Effector memory CD4-positive, alpha-beta T cell (primary cell): ENCODE measurements at places on chromosomes 7 and 10.

- DNase-seq: no peak
Measured at GRCh38 chr10:6162589-6163356, 40.0 kb upstream of the PFKFB3 start.

- no peak for DNase-seq
Measured at GRCh38 chr10:28381466-28381865, 78.6 kb upstream of the MPP7 start.

GRCh38 chr7:132257253-132257652 is 319.0 kb downstream of the PLXNA4 start:
- no peak for DNase-seq

GRCh38 chr10:58715061-58715460 is 202.4 kb downstream of the BICC1 start:
- DNase-seq: no peak

DNA sequence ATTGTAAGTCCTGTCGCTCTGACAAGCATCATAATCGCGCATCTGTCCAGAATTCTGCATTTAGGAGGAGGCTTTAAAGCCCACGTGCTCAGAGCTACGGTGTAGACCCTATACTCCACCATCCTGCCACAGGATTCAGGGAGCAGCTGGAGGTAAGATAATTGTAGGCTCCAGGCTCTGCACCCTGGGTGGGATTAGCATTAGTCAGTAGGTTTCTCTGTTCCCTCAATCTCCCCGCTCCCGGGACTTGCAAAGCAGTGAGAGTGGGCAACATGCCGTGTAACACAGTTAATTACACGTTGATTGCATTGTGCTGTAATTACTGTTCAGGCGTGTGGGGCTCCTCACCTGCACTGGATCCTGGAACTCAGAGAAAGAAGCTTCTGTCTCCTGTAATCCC is 89.3 kb upstream of the CUX1 start:
- DNase-seq: no peak

DNA sequence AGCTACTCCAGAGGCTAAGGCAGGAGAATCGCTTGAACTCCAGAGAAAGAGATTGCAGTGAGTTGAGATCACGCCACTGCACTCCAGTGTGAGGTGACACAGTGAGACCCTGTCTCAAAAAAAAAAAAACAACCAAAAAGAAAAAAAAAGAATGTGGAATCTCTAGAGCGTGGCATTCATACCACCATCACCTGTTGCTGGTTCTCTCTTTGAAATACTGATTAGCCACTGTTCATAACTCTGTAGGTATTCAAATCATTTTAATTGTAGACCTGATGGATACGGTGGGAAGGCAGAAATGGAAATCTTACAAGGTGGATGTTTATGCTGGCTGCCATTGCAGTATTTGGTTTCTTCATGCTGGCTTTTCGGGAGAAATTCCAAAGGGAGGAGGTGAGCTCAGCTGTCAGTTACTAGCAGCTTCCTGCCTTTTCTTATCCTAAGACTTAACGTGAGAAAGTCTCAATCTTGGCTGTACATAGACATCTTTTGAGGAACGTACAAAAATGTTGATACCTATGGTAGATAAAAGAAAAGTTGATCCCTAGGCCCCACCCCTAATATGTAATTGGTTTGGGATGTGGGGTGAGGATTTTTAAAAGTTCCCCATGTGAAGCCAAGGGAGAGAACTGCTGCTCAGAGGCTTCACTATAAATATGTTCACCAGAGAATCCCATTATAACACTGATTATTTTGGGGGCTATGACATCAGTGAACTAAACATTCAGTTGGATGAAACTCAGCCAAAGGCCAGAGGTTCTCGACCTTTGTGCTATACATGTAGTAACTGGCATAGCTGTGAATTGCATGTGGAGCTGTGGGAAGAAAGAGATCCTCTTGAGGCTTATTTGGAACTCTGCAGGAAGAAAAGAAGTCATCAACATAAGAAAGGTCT is 26.9 kb upstream of the MKLN1 start:
- DNase-seq: no peak

- DNase-seq: no peak
Measured at GRCh38 chr7:107960272-107960671, 42.7 kb downstream of the LAMB1 start.

- no peak for DNase-seq
Measured at GRCh38 chr7:45708046-45708950, 134.1 kb downstream of the ADCY1 start.

DNA sequence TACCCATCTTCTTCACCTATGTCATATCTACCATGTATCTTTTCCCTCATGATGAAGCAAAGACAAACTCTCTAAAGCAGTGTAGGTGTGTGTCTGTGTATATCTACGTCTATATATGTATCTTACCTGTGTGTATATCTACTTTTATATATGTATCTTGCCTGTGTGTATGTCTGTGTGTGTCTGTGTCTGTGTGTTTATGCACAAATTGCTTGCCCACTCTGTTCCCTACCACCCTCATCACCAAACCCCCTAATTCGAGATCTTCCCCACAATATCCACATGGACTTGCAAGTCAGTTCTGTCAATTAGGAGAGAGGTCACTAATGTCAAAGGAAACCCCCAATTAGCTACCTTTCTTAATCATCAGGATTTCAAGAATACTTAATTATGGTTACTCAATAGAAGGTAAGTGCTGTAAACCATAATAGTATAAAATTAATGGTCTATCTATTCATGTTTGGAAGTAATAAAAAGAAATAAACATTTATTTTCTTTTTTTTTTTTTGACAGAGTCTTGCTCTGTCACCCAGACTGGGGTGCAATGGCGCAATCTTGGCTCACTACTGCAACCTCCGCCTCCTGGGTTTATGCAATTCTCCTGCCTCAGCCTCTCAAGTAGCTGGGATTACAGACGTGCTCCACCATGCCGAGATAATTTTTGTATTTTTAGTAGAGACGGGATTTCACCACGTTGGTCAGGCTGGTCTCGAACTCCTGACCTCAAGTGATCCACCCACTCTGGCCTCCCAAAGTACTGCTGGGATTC is 43.6 kb downstream of the ANKRD61 start:
- no peak for DNase-seq

GRCh38 chr7:102079140-102080018 is 207.3 kb upstream of the SH2B2 start:
- DNase-seq: no peak

GRCh38 chr10:5779730-5780129 is 33.5 kb downstream of the GDI2 start:
- no peak for DNase-seq

- DNase-seq: no peak
Measured at GRCh38 chr7:19663816-19664462, 44.9 kb downstream of the POLR1F start.

GRCh38 chr7:85160223-85160622 is 26.6 kb downstream of the SEMA3D start:
- no peak for DNase-seq

DNA sequence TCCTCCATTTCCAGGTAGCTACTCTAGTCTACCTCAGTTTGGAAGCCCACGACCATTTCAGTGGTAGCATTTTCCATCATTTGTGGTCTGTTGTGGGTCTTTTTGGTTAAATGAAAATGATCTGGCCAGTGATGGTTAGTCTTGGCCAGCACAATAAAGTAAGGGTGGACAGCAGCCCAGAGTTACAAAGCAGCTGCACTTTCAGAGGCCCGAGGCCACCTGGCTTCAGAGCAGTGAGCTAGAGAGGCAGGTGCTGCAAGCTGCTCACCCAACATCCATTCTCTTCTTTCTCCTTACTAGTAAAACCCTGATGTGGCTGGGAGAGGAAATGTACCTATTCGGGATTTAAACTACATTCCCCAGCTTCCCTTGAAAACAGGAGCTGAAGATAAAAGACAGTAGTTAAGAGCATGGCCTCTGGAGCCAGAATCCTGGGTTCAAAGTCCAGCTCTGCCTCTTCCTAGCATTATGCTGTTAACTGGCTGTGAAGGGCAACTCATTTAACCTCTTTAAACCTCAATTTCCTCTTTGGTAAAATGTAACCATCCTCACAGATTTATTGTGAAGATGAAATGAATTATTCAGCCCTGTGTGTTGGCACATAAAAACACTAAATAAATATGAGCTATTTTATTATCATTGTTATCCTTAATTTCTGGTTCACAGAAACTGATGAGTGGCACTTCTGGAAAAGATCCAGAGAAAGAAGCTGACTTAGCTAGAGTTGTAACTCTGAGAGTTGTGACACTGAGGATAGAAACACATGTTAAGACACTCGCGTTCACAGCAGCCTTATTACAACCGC is 517.4 kb downstream of the PARD3 start:
- DNase-seq: no peak

DNA sequence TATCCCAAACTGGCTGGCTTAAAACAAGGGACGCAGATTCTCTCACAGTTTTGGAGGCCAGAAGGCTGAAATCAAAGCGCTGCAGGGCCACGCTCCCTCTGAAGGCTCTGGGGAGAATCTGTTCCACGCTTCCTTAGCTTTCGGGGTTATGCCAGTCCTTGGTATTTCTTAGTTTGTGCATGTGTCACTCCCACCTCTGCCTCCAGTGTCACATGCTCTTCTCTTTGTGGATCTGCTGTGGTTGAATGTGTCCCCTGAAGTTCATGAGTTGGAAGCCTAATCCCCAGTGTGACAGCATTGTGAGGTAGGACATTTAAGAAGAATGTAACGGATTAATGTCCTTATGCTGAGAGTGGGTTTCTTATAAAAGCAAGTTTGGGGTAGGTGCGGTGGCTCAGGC is 29.4 kb upstream of the RHEB start:
- no peak for DNase-seq

- DNase-seq: no peak
Measured at GRCh38 chr10:80471715-80472233, 17.7 kb downstream of the TSPAN14 start.

DNA sequence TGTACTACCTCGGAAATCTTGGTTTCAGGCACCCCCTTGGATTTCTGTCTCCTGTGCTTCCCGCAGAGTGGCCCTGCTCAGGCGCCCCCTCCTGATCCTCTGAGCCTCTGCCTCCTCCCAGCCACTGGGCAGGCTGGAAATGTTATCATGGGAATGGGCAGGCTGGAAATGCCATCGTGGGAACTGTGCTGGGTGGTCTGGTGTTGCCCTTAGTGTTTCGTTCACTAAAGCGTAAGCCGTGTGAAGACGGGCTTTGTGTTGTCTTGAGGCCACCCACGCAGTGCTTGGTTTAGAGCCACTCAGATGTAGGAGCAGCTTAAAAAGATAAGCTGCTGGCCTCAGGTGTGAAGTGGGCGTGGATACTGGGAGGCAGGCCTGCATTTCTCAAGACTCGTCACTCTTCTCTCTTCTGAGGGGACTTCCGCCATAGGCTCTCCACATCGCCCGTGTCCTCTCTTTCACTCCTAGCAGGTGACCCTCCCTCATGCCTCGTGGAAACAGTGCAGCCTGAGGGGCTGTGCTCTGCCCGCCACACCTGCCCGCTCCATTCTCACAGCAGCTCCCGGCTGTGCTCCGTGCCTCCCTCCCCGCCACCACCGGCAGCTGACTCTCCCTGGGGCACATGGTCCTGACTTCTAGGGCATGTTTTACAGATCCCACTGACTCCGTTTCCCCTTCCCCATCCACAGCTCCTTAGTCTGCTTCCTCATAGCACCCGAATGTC is 28.5 kb downstream of the PPP2R2D start:
- DNase-seq: no peak

GRCh38 chr10:67772894-67773511 is 65.0 kb downstream of the DNAJC12 start:
- DNase-seq: no peak

GRCh38 chr7:518630-519483 is 789 bp downstream of the PDGFA start:
- no peak for DNase-seq

- DNase-seq: no peak
Measured at GRCh38 chr7:41917-42565, 150.3 kb upstream of the FAM20C start.

DNA sequence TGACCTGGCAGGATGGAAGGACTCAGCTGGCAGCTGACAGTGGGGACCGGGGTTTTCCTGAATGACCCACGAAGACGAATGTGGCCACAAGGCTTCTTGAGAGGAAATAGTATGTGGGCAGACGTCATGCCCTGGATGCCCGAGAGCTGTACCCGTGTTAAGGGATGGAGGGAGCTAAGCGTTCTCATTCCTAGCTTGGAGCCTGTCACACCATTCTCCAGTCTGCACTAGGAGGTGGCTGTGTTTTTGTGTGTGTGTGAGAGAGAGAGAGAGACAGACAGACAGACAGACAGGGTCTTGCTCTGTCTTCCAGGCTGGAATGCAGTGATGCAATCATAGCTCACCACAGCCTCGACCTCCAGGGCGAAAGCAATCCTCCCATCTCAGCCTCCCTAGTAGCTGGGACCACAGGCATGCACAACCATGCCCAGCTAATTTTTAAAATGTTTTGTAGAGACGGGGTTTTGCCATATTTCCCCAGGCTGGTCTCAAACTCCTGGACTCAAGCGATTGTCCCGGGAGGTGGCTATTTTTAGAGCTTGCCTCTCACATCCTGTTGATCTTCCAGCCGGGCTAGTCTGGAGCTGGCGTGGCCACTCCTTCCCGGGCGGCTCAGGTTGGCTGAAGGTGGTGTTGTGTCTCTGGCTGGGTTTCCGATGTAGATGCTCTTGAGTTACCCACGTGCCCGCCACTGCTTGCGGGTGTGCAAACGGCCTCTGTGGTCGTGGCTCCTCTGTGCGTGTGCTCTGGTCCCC is 2.1 kb downstream of the AMZ1 start:
- DNase-seq: no peak

DNA sequence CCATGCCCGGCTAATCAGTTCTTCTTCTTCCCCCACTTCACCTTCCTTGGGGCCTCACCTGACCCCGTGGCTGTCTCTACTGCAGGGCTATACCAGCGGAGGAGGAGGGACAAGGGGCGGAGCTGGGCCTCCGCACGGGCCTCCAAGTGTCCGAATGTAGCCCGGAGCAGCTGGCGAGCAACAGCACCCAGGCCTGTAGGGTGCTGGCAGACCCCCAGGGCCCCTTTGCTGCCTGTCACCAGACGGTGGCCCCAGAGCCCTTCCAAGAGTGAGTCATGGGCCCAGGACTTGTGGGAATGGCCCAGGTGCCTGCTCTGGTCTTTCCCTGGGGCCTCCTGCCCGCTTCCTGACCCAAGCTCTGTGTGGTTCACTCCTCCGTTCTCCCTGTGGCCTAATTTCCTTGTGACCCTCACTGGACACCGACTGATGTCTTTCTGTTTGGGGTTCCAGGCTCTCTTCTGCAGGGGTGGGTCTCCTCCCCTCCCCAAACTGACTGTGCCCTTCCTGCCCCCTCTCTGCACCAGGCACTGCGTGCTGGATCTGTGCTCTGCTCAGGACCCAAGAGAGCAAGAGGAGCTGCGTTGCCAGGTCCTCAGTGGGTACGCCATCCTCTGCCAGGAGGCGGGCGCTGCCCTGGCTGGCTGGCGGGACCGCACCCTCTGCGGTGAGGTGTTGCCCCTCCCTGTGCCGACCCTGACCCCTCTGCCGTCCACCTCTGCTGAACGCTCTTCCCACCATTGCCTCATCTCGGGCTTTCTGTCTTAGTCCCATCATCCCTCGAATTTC is 35.2 kb downstream of the EPHB4 start:
- no peak for DNase-seq

DNA sequence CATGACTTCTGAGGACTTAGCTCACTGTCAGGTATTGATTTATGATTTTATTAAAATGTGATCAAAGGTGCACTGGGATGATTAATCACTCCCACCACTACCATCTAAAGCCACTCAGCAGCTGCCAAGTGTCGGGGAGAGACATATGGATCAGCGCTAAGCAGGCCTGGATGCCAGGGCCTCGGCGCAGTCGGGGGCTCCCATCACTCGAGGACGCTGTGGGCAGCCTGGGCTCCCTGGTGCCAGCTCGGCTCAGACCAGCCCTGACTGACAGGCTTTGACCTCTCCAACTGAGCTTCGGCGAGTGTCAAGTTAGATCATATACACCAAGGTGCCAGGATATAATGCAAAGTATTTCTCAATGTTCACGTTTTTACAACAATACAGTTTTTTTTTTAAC is 267.7 kb downstream of the ACTR3B start:
- no peak for DNase-seq

GRCh38 chr10:132774902-132775863 is 10.8 kb downstream of the NKX6-2 start:
- DNase-seq: no peak
